ENCODE measurements at places on chromosomes 12 and 14.

DNA sequence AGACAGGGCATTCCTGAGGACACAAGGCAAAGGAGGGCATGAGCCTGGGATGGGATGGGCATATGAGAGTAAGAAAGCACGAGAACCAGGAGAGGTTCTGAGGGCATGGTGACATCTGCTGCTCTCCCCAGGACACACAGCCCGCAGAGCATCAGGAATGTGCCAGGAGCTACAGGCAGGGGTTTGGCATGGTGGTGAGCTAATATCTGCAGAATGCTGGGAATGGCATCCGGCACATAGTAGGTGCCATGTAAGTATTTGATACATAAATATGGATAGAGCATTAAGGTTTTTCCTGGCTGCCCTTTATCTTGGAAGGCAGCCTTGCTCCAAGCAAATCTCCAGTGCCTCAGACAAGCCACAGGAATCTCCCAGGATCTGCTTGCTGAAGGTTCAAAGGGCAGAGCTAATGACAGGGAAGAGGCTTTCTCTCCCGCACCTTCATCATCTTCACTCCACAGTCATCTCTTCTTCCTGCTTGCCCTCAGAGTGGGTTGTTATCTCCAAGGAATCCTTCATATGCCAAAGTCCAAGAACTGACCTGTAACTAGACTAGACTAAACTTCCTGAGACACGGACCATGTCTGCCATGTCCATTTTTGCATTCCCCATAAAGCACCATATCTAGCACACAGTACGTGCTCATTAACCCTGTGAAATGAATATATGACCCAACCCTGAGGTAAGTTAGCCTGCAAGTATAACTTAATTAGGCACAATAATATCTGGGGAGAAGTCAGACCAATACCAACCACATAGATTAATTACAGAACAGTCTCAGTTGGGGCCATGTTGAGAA, 62.0 kb upstream of the SCN8A start:
- DNase-seq: no peak

DNA sequence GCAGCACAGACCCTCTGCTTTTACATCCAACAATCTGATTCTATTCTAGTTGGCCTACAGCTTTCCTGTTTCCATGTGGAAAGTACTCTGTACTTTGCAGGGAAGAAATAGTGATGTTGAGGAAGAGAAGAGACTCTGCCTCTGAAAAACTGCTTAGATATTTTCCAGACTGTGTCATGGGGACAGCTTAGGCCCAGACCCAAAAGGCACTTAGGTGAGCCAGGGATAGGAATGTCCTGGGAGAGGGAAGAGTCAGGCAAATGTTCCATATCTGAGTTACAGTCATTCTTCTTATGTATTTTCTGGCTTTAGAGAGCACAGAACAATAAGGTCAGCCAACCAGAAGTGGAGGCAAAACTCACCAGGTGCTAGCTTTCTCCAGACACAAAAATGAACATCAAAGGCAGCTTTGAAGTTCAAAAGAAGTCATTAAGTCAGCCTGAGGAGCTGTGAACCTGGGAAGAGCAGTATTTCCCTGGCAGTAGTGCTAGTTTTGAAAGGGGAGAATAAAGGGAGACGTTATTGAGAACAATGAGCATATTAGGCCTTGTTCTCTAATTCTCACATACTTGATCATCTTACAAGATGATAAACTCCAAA, 199.7 kb upstream of the LMNTD1 start:
- no peak for DNase-seq

DNA sequence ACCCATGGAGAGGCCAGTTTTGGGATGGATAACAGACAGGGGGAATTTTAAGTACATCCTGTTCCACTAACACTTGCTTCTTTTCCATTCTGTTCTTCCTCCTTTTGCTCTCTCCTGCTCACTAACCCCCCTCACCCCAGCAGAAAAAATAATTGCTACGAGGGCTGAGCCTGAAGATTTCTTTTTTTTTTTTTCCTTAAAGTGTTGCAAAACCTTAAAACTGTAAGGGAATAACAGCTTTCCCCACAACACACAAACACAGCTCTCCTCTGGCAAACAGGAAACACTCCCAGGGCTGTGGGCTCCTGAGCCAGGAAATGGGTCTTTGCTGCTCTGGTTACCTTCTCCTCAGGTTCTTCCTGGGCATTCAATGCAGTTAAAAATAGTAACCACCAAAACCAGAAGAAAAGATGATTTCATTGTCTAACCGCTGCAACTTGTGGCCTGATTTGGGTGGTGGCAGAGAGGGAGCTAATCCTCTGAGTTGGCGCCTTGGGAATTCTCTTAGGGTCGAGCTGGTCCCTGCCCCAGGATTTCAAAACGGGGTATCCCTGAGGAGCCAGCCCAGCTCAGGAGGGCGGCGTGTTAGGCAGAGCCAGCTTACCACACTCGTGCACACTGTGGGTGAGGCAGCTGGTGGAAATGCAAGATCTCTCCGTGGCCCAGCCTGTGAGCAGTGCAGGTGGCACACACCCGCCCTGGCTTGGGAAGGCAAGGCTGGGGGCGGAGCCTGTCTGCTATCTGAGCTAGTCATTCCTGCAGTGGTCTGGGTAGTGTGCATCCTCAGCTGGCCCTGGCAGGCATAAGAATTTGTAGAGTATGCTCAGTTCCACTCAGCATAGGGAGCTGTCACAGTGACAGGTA, 17.1 kb upstream of the EMP1 start:
- peak; percentile 51 for DNase-seq

GRCh38 chr12:50934371-50934851, 17.9 kb upstream of the HIGD1C start:
- DNase-seq: no peak

GRCh38 chr12:99002156-99002555, 357.1 kb downstream of the APAF1 start:
- no peak for DNase-seq

All from brain microvascular endothelial cell (primary cell).